ENCODE measurements at places on chromosomes 13 and 19.
A peak's percentile ranks its signal among the peaks of the same experiment; 100 is the strongest.

DNA sequence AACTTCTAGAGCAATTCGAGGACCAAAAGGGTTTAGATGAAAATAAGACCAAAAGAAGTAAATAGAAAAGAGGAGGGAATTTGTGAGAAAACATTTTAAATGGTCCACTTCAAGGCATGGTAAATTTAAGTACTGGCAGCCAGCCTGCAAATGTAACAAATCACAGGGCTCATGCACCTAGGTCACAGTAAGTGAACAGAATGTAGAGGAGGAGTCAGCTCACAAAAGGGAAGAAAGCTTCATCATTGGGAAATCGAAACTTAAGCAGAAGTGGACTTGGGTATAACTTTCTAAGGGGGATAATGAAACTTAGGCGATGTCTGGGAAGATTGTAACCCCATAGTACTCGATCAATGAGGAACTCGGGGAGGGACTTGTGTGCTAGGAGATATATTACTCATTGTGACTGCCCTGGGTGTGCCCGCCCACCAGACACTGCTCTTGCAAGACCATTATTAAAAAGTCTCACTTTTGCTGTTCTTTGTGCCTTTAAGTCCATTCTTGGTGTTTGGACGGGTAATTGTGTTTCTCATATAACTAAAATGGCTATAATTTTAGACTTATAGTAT, 1053.6 kb upstream of the MIR17HG start:
- H3K36me3 ChIP-seq, result no peaks in the 10 kb centered on the region
- H3K27me3 ChIP-seq, result no peaks in the 10 kb centered on the region
- H3K4me1 ChIP-seq, result no peaks in the 10 kb centered on the region
- DNase-seq, result no peak
- H3K4me3 ChIP-seq, result no peak overlapping the region

- peaks cover 11% of the 10 kb centered on the region for H3K27me3 ChIP-seq
- H3K36me3 ChIP-seq, result no peaks in the 10 kb centered on the region
- no peak for DNase-seq
- H3K4me1 ChIP-seq, result no peaks in the 10 kb centered on the region
- H3K4me3 ChIP-seq, result no peak overlapping the region
- H3K27ac ChIP-seq, result no peak overlapping the region
Measured at GRCh38 chr19:17965370-17966128, 1.4 kb upstream of the KCNN1 start.

DNA sequence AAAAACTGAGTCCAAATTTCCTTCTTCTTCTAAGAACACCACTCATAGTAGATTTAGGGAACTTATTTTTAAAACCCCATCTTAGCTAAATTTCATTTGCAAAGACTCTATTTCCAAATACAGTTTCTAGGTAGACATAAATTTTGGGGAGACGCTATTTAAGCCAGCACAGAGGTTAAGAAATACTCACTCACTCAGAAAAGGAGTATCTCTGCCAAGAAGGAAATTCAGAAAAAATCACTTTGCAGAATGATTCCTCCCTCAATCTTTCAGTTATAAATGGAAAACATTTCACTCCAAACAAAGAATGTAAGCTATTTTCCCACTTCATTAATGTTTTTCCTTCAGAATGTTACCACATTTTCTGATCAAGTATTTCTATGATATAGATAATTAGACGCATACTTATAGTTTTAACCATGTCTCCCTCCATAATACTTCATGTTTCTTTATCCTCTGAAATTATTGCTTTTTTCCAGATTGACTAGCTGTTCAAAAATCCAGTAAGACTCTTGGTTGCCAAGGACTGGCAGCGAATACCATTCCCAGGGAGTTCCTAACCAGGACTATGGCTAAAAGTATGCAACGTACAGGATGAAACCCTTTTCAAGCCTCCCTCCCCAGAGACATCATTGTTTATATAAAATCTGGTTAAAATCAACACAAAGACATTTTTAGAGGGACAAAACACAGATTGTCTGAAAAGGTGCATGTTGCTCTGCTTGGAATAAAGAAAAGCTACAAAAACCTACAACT, 52.5 kb upstream of the RXFP2 start:
- no peaks in the 10 kb centered on the region for H3K27me3 ChIP-seq
- H3K4me1 ChIP-seq, result no peaks in the 10 kb centered on the region
- H3K27ac ChIP-seq, result no peak overlapping the region
- no peak overlapping the region for H3K4me3 ChIP-seq

- H3K27ac ChIP-seq, result no peak overlapping the region
- no peak overlapping the region for H3K4me3 ChIP-seq
- DNase-seq, result no peak
- no peaks in the 10 kb centered on the region for H3K27me3 ChIP-seq
- no peaks in the 10 kb centered on the region for H3K4me1 ChIP-seq
Measured at GRCh38 chr13:86684402-86684801, 885.2 kb upstream of the SLITRK6 start.

DNA sequence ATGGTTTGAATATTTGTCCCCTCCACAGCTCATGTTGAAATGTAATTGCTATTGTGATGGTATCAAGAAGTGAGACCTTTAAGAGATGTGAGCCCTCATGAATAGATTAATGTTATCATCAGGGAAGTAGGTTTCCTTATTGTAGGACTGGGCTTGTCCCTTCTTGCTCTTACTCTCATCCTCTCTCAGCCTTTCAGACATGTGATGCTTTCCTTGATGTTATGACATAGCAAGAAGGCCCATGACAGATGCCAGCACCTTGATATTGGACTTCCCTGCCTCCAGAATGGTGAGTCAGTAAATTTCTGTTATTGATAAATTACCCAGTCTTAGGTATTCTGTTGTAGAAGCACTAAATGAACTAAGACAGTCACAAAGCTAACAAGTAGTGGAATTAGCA, 5.7 kb upstream of the ZMYM2 start:
- no peak overlapping the region for H3K4me3 ChIP-seq
- no peaks in the 10 kb centered on the region for H3K27me3 ChIP-seq
- DNase-seq, result no peak
- no peaks in the 10 kb centered on the region for H3K4me1 ChIP-seq

DNA sequence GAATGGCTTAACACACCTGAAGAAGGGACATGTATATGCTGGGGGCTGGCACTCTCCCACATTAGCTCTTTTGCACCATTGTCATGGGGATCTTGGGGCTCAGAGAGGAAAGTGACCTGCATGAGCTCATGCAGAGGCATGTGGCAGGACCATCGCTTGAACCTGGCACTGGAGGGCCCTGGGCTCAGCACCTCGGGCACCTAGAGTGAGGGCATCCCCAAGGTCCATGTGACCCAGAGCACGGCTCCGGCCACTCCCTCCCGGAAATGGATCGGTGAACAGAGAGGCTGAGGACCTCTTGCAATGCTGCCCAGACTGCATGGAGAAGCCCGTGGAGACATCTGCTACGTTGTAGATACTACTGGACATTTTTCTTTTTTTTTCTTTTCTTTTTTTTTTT, 38.6 kb upstream of the CCNE1 start:
- no peaks in the 10 kb centered on the region for H3K36me3 ChIP-seq
- no peaks in the 10 kb centered on the region for H3K4me1 ChIP-seq
- no peak overlapping the region for H3K4me3 ChIP-seq
- DNase-seq, result no peak
- H3K27me3 ChIP-seq, result no peaks in the 10 kb centered on the region

DNA sequence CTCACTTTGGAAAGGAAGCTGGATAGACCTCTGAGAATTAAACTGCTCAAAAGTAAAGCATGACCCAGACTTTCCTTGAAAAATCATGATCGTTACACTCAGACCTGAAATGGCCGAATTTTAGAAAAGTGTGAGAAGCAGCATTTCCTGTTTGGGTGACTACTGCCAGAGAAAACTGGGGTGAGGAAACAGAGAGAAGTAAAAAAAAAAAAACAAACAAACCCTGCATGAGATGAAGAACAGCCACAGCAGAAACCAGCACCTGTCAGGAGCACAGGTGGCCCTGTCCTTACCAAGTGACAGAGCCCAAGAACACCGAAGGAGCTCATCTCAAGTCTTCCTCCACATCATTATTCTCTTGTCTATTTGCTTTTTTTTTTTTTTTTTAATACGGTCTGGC, 12.0 kb upstream of the ADPRHL1 start:
- H3K27me3 ChIP-seq, result no peaks in the 10 kb centered on the region
- H3K4me1 ChIP-seq, result no peaks in the 10 kb centered on the region
- H3K4me3 ChIP-seq, result no peak overlapping the region
- DNase-seq, result no peak
- no peak overlapping the region for H3K27ac ChIP-seq

- no peaks in the 10 kb centered on the region for H3K4me1 ChIP-seq
- no peaks in the 10 kb centered on the region for H3K36me3 ChIP-seq
- no peak for DNase-seq
- no peaks in the 10 kb centered on the region for H3K27me3 ChIP-seq
- H3K27ac ChIP-seq, result no peak overlapping the region
- H3K4me3 ChIP-seq, result no peak overlapping the region
Measured at GRCh38 chr19:48419158-48419920, 25.9 kb downstream of the GRIN2D start.

DNA sequence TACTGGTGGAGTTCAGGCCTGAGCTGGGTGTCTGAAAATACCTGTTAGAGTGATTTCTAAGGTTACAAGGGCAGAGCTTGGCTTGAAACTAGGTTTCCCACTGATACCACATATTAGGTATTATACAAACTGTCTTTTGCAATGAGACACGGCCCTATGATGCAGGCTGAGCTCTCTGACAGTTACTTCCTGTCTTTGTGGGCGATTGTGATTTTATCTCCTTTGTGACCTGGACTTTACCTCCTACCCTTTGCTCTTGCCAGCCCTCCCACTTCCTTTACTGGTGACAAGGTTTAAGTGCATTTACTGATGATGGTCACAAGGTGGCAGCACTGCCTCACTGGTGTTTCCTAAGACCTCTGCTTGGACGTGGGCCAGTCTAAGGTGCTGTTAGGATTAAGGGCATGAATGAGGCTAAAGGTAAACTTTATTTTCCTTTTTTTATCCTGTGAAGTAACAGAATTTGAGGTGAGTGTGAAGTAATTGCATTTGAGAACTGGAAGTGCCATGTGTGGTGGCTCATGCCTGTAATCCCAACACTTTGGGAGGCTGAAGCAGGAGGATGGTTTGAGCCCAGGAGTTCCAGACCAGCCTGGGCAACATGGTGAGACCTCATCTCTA, 7.7 kb upstream of the CXCL17 start:
- H3K27ac ChIP-seq, result no peak overlapping the region
- H3K36me3 ChIP-seq, result no peaks in the 10 kb centered on the region
- no peak for DNase-seq
- no peaks in the 10 kb centered on the region for H3K4me1 ChIP-seq
- H3K4me3 ChIP-seq, result no peak overlapping the region

DNA sequence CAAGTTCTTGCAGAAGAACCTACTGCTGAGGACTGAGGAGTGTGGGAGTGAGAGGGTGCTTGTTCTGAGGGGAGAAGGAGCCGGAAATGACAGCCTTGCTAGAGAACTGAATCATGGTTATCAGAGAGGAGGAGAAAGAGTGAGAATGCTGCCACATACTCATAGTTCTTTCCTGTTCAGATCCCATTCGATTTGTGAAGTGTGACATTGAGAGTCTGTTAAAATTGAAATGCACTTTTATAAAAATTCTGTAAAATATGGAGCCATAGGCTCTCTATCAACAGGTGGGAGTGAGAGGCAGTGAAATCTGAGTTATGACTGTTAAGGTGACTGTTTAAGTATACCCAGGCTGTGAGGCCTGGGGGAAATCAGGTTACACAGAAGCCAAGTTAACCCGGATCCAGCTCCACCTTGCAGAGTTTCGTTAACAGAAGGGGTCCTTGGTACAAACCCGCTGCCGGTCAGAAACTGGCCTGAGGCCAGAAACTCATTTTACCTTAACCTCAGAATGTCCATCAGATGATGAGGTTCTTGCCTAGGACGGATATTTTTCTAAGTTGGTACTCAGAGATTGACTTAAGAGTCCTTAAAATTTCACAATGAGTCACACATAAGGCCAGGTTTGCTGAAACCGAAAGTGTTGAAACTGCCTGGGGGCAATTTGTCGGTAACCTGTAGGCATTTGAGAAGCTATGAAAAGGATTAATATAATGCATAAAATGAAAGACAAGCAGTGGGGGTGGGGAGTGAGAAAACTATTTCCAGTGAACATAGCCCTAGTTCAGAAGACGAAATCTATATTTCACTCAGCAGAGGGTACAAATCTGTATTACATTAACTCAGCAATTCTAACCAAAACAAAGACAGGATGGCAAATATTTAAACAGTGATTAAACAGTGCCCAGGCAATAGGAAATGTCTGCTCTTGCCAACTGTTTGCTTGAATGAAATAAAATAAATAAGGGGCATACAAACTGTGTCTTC, 350.5 kb downstream of the KCNRG start:
- H3K27ac ChIP-seq, result peak overlapping the region; percentile 33
- no peaks in the 10 kb centered on the region for H3K4me1 ChIP-seq
- H3K27me3 ChIP-seq, result no peaks in the 10 kb centered on the region
- no peak overlapping the region for H3K4me3 ChIP-seq

- no peak overlapping the region for H3K4me3 ChIP-seq
- H3K27ac ChIP-seq, result no peak overlapping the region
- H3K4me1 ChIP-seq, result no peaks in the 10 kb centered on the region
- H3K36me3 ChIP-seq, result no peaks in the 10 kb centered on the region
Measured at GRCh38 chr13:44660050-44660449, 83.9 kb upstream of the TSC22D1 start.

DNA sequence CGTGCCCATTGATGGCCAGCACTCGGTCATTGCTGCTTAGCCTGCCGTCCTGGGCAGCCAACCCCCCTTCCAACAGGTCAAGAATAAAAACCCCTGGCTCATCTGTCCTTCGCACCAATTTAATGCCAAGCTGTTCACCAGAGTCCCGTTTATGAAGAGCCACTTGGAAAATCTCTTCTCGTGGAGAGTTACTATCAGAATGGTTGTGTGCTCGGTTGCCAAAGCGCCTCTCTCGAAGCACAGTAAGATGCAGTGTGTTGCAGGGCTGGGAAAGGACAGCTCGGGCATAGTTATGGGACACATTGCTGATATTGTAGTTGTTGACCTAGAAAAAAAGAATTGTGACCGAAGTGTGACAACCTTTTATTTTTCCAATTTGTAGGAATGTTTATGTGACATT, 57.9 kb downstream of the LNX2 start:
- H3K4me1 ChIP-seq, result no peaks in the 10 kb centered on the region
- H3K36me3 ChIP-seq, result peaks cover 15% of the 10 kb centered on the region
- H3K27ac ChIP-seq, result no peak overlapping the region
- DNase-seq, result no peak

DNA sequence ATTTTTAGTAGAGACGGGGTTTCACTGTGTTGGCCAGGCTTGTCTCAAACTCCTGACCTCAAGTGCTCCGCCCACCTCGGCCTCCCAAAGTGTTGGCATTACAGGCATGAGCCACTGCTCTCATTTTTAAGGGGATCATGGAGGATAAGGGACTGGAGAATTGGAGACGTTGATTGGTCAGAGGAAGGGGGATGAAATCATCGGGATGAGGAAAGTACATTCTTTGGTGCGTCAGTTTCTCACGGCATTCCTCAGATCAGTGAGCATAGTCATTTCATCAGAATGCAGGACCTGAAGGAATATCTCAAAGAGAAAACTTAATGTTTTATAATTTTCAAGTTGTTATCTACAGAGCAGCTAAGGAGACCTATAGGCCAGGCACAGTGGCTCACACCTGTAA, 14.0 kb downstream of the ZNF114 start:
- no peak for DNase-seq
- no peak overlapping the region for H3K27ac ChIP-seq
- no peaks in the 10 kb centered on the region for H3K36me3 ChIP-seq
- H3K4me1 ChIP-seq, result no peaks in the 10 kb centered on the region
